AG08396 (cell line): ENCODE measurements at places on chromosomes 3 and 15.

- no peak for DNase-seq
Observed at GRCh38 chr3:108407886-108408285, 102.5 kb downstream of the MYH15 start.

DNA sequence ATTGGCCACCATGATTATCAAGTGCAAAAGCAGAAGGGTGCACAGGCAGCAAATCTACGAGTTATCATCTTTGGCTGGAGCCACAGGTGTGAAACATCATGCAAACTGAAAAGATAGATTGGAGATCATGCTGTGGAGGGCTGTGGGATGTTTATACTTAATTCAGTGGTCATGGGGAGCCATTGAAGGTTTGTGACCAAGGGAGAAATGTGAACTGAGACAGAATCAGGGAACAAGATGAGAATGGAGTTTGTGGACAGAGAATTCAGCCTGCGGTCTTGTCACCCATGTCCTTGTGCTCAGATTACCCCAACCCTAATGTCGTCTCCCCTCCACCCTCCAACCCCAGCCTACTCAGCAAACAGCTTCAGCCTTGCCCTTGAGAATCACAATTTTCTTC, 62.9 kb upstream of the ACAN start:
- no peak for DNase-seq

GRCh38 chr15:39209548-39210211, 371.2 kb upstream of the THBS1 start:
- no peak for DNase-seq

- no peak for DNase-seq
Observed at GRCh38 chr15:75416584-75416983, 34.9 kb downstream of the SIN3A start.

DNA sequence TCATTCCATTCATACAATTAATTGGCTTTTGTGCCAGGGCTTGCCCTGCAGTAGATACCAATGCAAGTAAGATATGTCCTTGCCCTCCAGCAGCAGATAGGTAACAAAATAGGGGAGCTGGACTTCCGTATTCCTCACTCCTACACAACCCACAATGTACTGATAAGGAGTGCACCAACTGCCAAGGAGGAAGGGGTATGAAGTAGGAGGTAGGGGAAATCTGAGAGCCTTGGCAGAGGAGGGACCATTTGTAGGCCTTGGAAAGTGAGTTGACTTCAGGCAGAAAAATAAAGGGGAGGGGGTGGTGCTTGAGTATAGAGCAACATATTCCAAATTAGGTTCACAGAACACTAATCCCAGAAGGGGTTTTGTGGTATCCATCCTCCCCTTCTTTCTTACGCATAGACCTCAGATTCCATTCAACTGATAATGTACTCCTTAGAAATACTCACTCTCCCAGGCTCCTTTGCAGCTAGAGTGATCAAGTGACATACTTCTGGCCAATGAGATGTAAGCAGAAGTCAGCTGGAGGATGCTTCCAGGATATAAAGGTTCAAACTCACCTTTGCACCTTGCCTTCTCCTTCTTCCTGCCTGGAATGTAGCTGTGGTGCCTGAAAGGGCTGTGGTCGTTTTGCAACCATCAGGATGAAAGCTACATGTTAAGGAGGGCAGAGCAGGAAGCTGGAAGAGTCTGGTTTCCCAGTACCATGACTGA, 127.1 kb upstream of the SMAD3 start:
- no peak for DNase-seq

GRCh38 chr3:29345516-29346300, 64.8 kb downstream of the RBMS3 start:
- DNase-seq: no peak

DNA sequence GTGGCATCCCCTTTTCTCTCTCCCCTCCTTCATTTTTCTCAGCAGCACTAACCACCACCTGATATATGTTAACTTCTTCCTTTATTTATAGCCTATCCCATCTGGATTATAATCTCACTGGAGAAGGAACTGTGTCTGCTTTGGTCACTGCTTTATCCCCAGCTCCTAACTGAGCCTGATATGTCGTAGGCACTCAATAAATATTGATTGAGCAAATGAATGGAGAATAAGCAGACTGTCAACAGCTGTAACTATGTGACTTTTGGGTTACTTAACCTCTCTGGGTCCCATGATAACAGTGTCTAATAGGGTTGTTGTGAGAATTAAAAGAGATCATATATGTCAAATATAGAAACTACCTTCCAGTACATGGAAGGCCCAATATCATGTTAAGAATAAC, 127.9 kb downstream of the MECOM start:
- DNase-seq: no peak

DNA sequence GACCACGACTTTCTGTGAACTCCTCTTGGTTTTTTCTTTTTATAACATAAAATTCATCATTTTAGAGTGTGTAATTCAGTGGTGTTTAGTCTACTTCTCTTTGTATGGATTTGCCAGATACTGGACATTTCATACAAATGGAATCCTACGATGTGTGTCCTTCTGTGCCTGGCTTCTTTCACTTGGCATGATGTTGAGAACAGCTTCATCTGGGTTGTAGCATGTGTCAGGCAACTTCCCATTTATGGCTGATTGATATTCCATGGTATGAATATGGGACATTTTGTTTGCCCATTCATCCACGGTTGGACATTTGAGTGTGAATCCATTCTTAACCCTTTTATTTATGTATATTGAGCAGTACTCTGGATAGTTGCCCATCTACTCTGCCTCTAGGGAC, 82.7 kb upstream of the KLF13 start:
- DNase-seq: no peak

- DNase-seq: no peak
Observed at GRCh38 chr3:154011036-154011435, 110.2 kb upstream of the ARHGEF26 start.
